Endothelial cell of umbilical vein (primary cell): ENCODE measurements at places on chromosomes 5 and 9. TPM values are rescaled to one million over a fixed set of nuclear protein-coding genes. Genes with fewer than 3 reads are reported as not detected.

- no peak for DNase-seq
Measured at GRCh38 chr5:1793966-1794900, 5.4 kb downstream of the MRPL36 start.

- DNase-seq: peak; percentile 55
Measured at GRCh38 chr5:73938280-73938937, 312.4 kb downstream of the ARHGEF28 start.

DNA sequence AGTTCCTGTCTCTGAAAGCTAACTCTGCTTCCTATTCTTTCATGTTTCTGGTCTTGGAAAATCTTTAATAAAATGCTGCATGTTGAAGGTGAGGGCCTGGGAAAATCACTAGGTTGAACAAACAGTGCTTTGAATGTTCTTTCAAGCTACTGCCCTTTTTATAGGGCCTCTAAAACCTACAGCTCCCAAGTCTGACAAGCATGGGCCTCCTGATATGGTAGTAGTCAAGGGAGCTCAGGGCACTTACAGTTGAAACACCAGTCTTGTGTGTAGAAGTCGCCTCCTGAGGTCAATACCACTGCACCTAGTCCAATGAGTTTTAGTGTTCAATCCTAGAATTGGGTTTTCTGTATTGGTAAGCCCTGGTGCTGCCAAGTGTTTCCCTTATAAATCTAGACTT, 20.5 kb downstream of the VLDLR start:
- DNase-seq: no peak

MEIKIN gene
- total RNA-seq: not detected in 2 replicates

CCDC187 gene
- total RNA-seq: not detected in 2 replicates
